Muscle of leg (tissue), 16 donors: ENCODE measurements at places on chromosomes 7 and 10. TPM values are rescaled to one million over a fixed set of nuclear protein-coding genes. Genes with fewer than 3 reads are reported as not detected.

Gene ITPRID1
- total RNA-seq: 0.44 TPM

DNA sequence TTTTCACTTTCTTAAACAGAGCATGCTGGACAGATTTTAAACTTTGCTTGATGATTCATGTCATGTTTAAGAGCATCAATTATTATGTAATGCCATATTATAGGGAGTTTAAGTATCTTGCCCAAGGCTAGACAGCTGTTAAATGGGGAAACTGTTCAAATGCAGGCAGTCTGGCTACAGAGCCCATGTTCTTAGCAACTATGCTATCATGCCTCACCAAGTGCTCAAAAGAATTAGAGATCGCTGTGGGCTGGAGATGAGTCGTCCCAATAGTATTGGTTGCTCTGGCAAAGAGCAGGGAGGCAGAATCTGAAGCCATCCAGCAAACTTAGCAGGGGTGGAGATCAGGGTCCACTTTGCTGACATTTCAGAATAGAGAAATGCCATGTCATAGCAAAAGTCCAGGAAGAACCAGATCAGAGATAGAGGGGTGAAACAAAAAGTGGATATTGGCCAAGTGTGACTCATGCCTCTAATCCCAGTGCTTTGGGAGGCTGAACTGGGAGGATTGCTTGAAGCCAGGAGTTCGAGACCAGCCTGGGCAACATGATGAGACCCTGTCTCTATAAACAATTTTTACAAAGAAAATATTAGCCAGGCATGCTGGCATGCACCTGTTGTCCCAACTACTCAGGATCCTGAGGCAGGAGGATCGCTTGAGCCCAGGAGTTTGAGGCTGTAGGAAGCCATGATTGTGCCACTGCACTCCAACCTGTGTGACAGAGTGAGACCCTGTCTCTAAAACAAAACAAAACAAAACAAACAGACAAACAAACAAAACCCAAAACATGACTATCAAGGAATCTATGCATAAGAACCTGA, 57.8 kb downstream of the BAMBI start:
- DNase-seq: no peak

Gene GPR26
- total RNA-seq: not detected

Gene WASHC2C
- 21.1 TPM for total RNA-seq
